ENCODE measurements at places on chromosomes 13 and 19.

DNA sequence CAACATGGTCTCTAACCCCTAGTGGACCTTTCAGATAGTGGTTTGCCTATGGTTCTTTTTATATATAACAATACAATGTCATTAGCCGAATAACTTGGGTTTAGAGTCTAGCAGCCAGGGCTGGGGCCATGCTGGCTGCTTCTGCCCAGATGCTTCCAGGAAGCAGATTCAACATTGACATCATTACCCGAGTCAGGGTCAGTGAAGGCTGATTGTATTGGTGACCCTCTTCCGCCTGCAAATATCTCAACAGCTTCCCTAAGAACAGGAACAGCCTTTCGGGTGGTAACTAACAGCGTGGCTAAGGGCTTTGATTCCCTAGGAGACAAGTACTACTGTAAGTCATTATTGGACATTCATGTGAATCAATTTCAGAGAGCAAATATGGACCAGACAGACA, 476.4 kb downstream of the UQCRFS1 start:
- no peak for DNase-seq

DNA sequence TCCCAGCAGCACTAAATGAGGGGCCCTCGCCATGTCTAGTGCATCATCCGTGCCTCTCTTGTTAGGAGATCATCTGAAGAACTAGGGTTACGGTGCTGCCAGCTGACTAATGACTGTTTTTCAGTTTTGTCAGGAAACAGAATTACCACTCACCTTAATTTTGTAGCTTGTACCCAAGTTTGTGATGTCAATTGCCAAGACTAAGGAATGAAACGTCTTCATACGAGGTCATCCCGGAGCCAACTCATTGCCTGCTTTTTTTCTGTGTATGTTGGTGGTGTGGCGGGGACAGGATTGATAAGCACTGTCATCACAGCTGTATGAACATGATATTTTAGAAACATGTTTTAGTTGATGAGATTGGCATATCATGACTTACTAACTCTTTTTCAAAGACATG, 100.6 kb downstream of the TNFRSF19 start:
- no peak for DNase-seq

DNA sequence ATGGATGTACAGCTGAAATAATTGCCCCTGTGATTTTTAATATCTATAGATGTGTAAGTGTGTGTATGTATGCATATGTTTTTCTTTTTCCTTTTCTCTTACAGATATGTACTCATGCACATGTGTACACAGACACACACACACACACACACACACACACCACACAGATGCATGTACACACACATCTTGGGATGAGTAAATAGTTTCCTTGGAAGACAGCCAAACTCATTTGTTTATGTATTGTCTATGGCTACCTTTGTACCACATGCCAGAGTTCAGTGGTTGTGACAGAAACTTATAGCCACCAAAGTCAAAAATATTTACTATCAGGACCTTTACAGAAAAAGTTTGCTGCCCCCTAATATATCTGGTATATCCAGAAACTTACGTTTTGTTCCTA, 192.6 kb downstream of the MAB21L1 start:
- no peak for DNase-seq

GRCh38 chr13:25281935-25282332, 5.4 kb downstream of the MTMR6 start:
- no peak for DNase-seq

DNA sequence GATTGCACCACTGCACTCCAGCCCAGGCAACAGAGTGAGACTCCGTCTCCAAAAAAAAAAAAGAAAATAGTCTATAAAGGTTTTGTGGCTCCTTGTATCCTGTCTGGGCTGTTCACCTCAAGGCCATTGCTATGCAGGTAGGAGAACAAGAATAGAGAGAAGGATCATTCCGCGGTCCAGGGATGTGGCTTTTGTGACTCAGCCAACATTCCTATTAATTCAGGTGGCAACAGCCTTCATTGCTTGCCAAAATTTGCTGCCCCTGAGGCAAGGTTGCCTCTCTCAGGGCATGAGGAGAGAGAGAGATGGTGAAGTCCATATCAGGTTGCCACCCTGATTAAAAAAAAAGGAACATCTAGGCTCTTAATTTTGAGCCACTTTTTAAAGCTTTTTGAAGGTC, 8.0 kb downstream of the ZNF551 start:
- no peak for DNase-seq

- DNase-seq = no peak
These were observed 6.3 kb downstream of the REX1BD start for GRCh38 chr19:18594824-18595373.

DNA sequence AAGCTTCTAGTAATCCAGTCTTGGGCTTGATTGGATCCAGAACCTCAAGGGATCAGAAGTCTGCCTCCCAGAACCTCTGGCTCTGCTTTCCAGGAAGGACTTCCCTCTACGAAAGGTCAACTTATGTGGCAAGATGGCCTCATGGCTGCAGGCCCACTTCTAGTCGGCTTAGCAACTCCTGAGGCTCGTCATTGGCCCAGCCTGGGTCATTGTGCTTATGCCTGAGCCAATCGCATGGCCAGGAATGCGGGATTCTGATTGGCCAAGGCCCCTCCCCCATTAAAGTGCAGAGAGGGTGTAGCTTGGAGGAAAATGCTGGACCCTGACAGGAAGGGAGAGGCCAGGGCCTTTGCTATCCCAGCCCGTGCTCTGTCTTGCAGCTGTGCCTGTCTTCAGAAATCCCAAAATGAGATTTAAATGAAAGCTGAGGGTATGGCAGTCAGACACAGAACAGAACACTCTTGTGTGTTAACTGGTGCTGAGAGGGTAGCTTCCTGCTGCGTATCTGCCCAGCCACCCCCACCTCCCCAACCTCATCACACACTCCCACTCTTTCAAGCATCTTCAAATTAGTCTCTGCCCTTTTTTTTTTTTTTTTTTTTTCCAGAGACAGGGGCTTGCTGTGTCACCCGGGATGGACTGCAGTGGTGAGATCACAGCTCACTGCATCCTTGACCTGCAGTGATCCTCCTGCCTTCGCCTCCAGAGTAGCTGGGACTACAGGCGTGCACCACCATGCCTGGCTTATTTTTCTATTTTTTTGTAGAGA, 5.5 kb upstream of the CCNE1 start:
- no peak for DNase-seq

GRCh38 chr19:46564701-46565100, 36.4 kb upstream of the CALM3 start:
- DNase-seq = no peak

DNA sequence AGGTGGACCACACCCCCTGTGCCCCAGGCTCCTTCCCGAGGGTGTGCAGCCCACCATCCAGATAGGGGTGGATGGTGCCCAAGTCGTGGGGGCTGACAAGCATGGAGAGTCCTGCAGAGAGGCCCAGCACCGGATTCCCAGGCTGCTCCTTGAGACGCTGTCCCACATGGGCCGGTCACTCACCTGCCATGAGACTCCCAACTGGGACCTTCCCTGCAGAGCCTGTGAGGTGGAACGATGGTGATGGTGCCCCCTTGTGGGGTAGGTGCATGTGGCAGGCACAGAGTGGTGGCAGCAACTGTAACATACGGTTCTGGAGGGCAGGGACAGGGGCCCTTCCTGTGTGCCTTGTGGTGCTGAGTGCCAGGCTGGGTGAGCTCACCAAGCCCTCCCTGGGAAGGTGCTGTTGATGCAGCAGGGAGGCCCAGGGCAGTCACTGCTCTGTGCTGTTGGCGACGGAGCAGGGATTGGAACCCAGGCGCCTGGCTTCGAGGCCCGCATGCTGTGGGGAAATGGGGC, 33.1 kb downstream of the PPP1R37 start:
- peak; percentile 40 for DNase-seq

- DNase-seq = no peak
These were observed 35.6 kb downstream of the CLDN10 start for GRCh38 chr13:95588134-95588533.
